Activated CD8-positive, alpha-beta T cell treated with anti-CD3 and anti-CD28 coated beads, Interleukin-2, amount 10 ng/mL, durations not matched to agents 7 days and 5 days (primary cell): ENCODE measurements at places on chromosomes 13 and 19.

GRCh38 chr13:49652355-49653305 is 24.3 kb downstream of the ARL11 start:
- peak; percentile 31 for DNase-seq

GRCh38 chr19:49871349-49871985 is 4.1 kb upstream of the PNKP start:
- DNase-seq, result no peak

GRCh38 chr13:108033800-108034707 is 181.3 kb downstream of the LIG4 start:
- DNase-seq, result no peak

GRCh38 chr13:86567119-86567518 is 767.9 kb upstream of the SLITRK6 start:
- no peak for DNase-seq

- DNase-seq, result no peak
These were observed 7.6 kb downstream of the SSC5D start for GRCh38 chr19:55495646-55496349.

GRCh38 chr19:48672994-48673393 is at the start of gene NTN5:
TSS of gene NTN5 (minus strand) at chr19:48673017. CDS start at chr19:48670986, 2,031 bp downstream.
- DNase-seq, result no peak

DNA sequence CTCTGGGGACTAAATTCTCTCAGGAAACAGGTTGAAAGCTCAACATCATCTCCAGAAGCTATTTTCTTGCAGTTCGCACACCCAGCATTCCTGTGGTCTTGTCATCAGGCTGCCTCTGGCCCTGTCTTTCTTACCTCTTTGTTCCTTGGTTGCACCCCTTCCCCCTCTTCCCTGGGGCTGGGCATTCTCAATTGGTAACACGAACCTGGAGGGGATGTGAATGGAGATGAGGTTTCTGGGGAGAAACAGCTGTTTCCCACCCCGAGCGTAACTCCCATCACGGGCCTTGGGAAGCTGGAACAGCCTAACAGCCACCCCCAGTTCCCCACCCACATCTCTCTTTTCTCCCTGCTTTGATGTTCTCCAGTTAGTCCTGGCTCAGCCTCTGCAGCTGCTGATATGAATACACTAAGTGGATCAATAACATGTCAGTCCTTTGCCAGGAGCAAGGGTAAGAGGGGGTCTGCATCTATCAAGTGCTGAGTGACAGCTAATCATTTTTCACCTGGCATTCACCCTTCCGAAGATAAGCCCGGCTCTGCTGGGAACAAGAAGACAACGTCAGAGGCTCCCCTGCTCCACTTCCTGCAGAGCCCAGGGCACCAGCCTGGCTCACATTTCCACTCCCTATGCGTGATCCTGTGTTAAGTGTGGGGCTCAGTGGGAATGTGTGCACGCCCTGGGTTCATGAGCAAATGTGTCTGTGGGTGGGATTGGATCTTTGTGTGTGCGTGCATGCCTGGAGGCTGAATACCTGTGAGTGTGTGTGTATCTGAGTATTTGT is 74.0 kb upstream of the KCTD15 start:
- no peak for DNase-seq

GRCh38 chr19:16896146-16897028 is 7.6 kb downstream of the F2RL3 start:
- DNase-seq, result no peak

DNA sequence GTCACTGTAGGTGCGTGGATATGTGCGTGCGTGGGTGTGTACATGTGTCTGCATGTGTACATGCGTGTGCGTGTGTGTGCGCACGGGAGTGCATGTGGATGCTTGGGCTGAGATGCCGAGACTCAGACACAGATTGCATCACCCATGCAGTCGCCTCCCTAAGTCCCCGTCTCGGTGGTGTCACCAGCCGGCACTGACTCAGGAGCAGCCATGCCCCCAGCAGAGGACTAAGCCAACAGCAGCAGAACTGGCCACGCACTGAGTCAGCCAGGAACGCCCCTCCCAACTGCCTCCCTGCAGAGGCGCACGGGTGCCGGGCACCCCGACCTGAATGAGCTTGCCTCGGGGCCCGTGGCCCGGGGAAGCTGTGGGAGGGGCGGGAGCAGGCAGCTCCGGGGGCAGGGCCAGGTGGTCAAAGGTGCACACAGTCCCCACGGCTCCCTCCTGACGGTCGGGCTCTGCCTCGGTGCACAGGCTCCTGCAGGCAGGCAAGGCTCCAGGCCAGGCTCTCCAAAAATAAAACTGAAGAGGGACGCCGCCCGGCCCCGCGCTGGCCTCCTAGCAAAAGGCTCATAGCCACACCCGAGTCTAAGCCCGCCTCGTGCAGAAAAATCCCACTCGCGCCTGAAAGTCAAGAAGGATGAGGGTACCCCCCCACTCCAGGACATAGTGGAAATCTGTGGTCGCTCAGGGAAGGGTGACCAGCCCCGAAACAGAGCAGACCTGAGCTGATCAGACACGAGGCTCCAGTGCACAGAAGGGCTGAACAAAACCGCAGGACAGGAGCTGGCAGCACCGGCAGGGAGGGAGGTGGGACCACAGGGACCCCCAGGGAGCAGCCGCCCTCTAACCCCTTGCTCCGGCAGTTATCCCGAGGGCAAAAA is 49.2 kb downstream of the GADD45B start:
- no peak for DNase-seq

DNA sequence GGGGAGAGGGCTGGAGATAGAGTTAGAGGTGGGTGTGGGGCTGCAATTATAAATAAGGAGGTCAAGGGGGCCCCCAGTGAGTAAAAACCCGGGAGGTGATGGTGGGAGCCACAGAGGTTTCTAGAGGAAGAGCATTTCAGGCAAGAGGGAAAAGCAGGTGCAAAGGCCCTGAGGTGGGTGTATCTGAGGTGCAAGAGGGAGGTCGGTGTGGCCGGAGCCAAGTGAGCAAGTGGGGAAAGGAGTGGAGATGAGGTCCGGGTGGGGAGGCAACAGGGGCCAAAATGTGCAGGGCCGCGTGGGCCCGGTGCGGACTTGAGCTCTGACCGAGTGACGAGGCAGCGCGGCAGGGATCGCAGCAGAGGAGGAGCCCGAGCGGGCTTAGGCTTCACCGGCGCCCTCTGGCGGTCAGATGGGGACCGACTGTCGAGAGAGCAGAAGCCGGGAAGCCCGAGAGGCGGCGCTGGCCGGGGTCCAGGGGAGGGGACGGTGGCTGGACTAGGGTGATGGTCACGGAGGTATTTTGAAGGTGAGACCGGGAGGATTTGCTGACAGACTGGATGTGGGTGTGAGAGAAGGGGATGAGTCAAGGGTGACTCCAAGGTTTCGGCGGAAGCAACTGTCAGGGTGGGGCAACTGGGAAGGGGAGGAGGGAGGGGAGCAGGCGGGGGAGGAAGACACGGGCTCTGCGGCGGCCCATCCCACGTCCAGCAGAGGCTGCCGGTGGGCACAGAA is 17.7 kb upstream of the SPACA4 start:
- peak; percentile 92 for DNase-seq

DNA sequence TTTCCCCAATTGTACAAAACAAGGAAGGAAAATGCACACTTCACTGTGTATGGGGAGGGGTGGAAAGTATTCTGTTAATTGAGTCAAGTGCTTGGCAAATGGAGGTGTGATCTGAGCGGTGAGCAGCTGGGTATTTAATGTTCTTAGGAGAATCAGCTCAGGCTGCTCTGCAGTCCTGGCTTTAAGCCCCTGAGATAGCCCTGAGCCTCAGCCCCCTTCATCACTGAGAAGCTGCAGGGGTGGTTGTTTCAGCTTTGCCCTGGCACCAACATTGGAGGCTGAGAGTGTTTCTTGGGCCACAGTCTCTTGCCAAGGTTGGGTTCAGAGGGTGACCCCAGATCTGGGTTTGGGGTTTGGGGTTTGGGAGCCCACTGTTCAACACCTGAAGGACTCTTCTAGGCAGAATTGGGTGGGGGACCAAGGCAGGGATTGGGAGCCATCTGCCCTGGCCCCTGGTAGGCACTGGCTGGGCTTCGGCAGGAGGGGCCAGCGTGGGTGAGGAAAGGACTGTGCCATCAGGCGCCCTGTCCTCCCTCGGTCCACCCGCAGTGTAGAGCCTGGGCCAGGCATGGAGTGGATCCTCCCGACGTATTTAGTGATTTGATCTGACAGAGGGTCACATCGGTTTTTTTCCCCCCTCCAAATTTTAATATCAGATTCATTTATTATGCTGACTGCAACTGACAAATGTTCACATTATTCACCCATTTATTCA is 66.7 kb upstream of the ZNF536 start:
- no peak for DNase-seq

- no peak for DNase-seq
These were observed 3.2 kb upstream of the TARM1 start for GRCh38 chr19:54084410-54084809.

DNA sequence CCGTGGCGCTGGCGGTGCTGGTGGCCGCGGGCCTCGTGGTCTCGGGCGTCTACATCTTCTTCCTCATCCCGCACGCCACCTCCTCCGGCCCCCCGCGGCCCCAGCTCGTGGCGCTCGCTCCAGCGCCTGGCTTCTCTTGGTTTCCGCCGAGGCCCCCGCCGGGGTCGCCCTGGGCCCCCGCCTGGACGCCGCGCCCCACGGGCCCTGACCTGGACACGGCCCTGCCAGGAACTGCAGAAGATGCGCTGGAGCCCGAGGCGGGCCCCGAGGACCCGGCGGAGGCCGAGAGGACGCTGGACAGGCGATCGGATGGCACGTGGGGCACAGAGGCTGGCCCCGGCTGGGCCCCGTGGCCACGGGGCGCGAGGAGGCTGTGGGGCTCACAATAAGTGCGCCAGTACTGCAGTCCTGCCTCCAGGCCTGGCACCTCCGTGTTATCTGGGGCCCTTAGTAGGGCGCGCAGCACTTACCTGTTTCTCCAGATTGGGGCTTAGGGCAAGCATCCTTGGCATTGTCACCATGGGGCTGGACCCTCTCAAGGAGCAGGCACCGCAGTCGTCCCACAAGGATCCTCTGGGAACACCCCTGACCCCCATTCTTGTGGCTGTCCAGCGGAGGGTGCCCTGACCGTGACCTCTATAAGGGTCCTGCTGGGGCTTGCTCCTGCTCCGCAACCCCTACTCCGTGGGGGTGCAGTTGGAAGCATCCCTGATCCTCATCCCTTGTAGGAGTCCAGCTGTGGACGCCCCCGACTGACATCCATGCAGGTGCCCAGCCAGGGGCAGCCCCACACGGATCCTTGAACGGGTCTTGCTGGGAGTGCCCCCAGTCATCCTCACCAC is 1.5 kb downstream of the RNF225 start:
- no peak for DNase-seq

- DNase-seq, result no peak
These were observed 194.0 kb downstream of the SHISA2 start for GRCh38 chr13:25857830-25858229.

- no peak for DNase-seq
These were observed 112.8 kb upstream of the GJB6 start for GRCh38 chr13:20344836-20345490.

DNA sequence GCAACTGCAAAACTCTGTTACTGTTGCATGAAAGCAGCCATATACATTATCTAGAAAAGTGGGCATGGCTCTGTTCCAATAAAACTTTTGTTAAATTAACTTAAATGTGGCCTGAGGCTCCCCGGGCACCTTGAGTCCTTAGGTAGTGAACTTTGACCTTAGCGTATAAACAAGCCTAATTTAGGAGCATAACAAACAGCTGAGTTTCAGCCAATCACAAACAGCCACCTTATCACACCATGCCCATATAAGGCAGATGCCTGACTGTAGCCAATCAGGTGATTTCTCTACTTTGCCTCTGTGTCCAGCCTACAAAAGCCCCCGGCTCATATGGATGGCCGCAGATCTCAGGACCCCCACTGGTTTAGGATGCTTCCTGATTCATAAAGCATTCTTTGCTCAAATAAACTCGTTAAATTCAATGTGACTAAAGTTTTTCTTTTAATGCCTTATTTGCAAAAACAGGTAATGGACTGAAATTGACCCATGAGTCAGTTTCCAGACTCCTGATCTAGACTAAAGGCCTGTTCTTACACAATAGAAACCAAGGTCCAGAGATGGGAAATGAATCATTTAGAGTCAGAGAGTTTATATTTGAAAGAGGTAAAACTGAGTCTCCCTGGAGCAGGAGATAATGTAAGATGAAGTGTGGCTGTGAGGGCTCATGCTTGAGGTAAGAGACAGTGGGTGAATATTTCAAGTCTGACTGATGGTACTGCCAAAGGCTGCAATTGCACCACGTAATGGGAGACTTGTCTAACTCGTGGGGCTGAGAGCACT is 130.2 kb downstream of the FGF9 start:
- no peak for DNase-seq

DNA sequence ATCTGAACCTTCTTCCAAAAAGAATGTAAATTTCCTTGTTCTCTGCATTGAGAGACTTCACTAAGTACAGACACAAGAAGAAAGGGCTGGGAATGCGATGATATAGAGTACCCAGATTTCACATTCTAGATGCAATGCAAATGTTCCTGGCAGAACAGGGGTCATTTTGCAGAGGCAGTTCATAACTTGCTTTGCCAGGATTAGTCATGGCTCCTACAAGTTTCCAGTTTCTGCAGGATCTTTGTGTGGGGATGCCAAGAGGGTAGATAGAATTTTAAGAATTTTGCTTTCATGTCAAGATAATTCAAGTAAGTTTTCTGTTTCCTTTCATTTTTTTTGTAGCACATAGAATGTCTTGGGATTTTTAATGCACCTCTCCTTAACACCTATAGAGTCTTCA is 181.2 kb downstream of the FGF9 start:
- no peak for DNase-seq

GRCh38 chr19:55196803-55197202 is 12.5 kb downstream of the PTPRH start:
- no peak for DNase-seq

- DNase-seq, result no peak
These were observed 152.7 kb upstream of the SERP2 start for GRCh38 chr13:44220948-44221347.

DNA sequence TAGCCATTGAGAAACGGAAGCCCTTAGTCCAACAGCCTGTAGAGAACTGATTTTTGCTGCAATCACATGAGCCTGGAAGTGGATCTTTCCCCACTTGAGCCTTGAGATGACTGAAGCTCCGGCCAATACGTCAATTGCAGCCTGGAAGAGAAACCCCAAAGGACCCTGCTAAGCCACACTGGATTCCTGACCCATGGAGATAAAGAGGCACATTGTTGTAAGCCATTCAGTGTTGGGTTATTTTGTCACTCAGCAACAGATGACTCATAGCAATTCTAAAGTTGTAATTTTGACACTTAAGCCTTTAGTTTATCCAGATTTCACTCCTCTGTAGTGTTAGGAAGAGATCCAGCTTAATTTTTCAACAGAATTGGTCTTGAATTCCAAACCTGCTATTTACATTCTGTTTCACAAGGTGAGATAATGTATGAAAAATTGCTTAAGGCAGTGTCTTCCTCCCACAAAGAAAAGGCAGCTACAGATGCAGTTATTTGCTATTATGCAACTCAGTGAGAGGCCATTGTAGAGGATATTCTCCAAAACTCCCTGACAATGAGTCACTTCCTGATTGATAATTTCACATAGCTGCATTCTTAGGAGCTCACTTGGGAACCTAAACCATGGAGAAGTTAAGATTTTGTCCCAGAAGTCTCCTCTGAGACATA is 59.4 kb upstream of the TSHZ3 start:
- no peak for DNase-seq

DNA sequence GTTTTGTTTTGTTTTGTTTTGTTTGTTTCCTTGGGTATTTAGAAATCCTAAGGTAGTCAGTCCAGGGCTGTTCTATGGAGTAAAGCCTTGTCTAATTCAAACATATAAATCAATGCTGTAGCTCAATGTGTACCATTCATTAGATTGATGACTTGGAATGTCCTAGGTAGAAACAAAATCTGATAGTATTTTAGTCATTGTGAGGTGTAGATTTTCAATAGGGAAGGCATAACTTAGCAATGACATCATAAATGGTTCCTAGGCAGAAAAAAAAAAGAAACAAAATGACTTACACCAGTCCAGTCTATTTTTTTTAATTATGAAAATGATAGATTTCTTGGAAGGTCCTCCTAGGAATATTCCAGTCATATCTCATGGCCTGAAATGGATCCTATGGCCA is 189.9 kb downstream of the SPRY2 start:
- DNase-seq, result no peak
